ENCODE measurements at places on chromosomes 1 and 21.

GRCh38 chr1:119279456-119280381 is 88.9 kb upstream of the HAO2 start:
- no peak for DNase-seq

DNA sequence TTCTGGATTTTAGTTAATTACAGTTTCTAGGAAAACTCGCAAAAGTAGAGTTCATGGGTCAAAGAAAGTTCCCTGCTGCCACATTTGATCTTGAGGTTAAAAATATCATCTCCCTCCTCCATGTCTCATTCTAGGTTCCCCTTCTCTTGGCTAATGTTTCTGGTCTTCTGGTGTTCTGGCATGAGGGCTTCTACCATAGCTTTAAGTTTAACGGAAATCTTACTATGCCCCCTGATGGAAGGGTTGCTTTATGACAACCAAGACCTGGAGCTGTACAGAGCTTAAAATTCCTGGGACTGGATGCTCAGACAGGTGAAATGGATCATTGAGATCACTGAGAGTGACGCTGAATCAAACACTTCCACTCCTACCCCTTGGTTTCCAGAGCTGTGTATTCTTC is 1881.7 kb downstream of the MRPL39 start:
- no peak for DNase-seq

DNA sequence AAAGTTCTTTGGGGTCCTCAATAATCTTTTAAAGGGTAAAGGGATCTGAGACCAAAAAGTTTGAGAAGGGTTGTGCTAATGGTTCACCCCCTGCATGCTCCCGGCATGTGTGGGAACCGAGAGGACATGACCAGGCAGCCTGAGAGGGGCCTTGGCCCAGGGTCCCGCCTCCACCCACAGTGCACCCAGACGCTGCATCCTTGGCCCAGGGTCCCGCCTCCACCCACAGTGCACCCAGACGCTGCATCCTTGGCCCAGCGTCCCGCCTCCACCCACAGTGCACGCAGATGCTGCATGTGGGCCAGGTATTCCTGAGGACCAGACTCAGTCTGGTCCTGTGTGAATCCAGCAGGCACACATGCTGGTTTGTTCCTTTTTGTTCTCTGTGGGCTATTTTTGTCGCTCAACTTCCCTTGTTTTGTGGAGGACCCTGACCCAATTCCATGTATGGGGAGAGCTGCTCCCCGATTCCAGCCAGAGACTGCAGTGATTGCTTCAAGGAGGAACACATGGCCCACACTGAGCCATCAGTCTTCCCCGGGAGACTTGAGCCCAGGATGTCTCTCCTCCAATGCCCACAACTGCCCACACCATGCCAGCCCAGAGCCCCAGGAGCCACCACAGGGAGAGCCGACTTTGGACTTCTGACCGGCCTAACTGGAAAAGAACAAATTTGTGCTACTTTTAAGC is 3.5 kb downstream of the NPHP4 start:
- no peak for DNase-seq

GRCh38 chr1:11581445-11581991 is 72.7 kb downstream of the FBXO2 start:
- DNase-seq: no peak

GRCh38 chr1:87077959-87078639 is 163.7 kb downstream of the HS2ST1 start:
- DNase-seq: no peak

- no peak for DNase-seq
Observed at GRCh38 chr1:204697893-204698292, 12.4 kb upstream of the LRRN2 start.

- no peak for DNase-seq
Observed at GRCh38 chr1:31439276-31439675, 26.3 kb downstream of the SERINC2 start.

DNA sequence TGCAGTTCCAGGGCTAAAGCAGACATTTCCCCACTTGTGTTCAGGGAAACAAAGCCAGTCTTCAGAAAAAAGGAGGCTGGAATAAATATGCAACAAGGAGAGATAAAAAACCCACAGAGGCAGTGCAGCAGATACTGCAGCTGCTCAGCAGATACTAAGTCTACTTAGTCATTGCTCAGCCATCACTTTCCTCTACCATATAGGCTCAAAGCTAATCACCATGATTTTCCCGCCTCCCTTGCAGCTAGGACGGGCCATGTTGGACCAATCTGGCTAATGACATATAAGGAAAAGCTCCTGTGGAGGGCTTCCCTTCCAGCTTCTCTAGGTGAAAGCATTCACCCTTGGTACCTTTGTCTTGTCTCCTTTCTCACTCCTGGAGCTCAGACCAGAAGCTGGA is 10.0 kb upstream of the EFHD2 start:
- DNase-seq: no peak

DNA sequence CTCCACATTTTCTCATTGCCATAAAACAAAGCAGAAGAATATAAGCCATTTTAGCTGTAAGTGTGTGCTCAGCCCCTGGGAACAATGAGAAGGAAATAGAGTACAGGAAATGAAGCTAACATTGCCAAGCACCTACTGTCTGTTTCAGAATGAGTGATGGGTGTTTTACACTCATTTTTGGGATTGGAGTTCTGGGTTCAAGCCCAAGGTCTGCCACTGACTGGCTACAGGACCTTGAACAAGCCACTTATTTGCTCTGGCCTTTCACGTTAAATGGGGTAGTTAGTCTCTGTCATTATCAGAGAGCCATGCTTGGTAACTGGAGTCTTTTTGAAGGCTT is 80.7 kb upstream of the KAZN start:
- DNase-seq: no peak

DNA sequence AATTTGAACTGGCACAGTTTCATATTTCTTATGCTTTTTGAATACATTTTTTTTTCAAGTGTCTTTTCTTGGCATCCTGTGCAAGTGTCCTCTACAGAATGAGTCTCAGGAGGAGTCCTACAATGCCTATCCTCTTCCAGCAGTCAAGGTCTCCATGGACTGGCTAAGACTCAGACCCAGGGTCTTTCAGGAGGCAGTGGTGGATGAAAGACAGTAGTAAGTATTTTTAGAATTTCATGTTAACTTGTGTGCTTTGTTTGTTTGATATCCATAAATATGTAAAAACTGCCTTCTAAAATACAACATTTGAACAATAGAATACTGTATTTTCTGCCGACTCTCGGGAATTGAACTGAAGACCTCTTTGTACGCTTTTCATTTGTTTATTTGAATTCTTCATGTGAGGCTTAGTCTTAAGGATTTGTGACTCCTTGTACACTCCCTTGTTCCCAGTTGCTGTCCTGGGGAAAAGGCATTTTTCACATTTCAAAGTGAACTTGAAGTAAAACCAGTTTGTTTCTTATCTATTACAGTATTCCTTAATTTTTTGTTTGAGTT is 56.6 kb downstream of the NCF2 start:
- DNase-seq: no peak

- DNase-seq: peak; percentile 1
Observed at GRCh38 chr1:240691909-240692705, 80.2 kb upstream of the GREM2 start.

DNA sequence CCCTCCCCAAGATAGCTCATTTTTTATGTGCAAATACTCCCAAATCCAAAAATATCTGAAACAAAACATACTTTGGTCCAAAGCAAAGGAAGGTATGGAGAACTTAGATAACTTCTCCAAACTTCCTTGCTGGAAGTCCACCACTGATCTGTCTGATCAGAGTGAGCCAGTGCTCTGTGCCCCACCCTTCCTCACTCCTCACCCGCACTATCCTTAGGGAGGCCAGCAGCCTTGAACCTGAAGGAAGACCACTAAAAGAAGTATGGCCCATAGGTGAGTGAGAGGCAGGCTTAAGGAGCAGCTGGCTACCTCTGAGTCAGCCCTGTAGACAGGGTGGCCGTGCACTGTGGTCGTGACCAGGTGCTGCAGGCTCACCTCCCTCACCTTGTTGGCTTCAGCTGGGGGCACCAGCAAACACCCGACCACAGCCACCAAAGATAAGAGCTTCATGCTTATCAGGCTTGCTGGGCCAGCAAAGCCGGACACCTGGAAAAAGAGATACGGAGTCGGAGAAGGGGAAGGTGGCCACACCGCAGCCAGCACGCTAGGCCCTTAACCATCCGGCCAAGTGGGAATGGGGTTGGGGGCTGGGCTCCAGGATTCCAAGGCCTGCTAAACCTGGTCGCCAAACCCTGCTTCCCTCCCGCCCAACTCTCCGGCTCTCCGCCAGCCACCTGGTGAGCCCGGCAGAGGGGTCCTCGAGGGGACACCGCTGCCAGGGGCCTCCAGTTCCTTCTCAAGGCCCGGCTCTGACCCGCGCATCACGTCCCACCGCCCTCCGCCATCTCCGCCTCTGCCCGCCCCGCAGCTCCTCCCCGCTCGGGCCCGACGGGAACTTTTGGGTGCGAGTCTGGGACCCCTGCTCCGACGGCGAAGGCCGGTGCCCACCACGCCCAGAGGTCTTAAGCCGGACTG is 543 bp downstream of the TMEM9 start:
- no peak for DNase-seq

GRCh38 chr1:16464917-16465625 is 24.5 kb downstream of the NECAP2 start:
- no peak for DNase-seq

GRCh38 chr1:39683591-39684312 is 7.5 kb downstream of the HPCAL4 start:
- DNase-seq: peak; percentile 53

DNA sequence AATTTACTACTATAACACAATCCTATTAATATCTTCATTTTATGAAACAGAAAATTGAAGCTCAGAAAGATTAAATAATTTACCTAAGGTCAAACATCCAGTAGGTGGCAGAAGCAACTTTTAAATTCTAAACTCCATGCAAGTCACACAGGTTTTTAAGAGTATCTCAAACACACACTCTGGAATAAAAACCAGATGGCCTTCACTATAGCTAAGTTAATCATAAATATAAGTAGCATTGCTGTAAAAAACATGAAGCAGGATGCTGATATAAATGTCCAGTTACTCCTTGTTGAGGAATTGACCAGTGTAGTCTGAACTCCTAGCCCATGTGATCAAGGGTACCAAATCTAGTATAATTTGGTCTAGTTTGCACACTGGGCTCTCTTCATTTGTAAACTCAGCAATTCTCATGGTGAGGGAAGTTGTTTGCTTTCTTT is 9.4 kb upstream of the FMO3 start:
- DNase-seq: no peak

DNA sequence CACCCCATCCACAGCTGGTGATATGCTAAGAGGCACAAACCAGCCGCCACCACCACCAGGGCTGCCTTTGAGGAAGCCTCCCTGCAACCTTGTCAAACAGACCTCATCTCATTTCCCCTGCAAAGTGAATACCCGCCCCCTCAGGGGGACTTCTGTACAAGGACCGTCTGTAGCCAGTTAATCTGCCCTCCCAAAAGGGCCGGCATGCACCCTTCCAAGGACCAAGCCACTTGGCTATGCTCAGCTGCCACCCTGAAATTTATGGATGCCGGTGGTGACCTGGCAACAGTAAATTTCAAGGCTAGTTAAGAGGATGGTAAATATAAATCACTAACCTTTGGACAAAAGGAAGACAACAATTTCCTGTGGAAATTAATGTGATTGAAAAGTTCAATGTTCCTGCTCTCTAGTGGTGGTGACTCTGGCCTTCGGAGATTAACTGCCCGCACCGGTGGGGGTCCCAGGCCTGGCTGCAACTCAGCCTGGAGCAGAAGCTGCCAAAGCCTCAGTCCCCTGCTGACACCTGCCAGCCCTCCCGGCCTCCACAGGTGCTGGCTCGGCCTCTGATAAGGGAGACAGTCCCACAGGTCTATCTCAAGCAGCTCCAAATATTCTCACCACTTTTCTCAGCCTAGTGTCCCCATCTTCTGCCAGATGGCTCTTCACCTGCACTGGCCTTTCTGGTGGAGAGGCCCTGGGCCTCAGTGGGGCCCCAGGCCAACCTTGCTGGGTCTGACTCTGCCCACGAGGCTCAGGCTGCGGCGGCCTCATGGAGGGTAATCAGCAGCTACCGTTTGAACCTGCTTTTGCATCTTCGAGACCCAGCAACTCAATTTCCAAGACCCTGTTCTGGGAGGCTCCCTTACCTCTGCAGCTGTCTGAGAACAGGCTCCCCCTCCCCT is 12.2 kb downstream of the TMEM53 start:
- no peak for DNase-seq

DNA sequence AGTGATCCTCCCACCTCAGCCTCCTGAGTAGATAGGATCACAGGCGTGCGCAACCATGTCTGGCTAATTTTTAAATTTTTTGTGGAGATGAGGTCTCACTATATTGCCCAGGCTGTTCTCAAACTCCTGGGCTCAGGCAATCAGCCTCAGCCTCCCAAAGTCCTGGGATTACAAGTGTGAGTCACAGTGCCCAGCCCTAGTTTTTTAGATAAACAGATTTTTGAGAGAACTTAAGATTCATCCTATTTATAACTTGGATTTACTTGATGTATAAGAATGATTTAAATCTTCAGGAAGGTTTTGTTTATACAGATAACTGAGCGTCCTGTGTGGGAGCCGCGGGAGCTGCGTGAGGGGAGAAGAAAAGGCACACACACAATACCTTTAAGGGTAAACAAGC is 26.2 kb downstream of the HEYL start:
- no peak for DNase-seq

GRCh38 chr1:73813716-73814115 is 384.3 kb downstream of the LRRIQ3 start:
- DNase-seq: no peak

- no peak for DNase-seq
Observed at GRCh38 chr1:28592321-28593071, 431 bp downstream of the RAB42 start.

- no peak for DNase-seq
Observed at GRCh38 chr1:112981426-112981825, 25.4 kb upstream of the SLC16A1 start.

- DNase-seq: no peak
Observed at GRCh38 chr1:244749230-244750016, 86.0 kb upstream of the COX20 start.

GRCh38 chr21:42118901-42119300 is 47.8 kb downstream of the UMODL1 start:
- no peak for DNase-seq

DNA sequence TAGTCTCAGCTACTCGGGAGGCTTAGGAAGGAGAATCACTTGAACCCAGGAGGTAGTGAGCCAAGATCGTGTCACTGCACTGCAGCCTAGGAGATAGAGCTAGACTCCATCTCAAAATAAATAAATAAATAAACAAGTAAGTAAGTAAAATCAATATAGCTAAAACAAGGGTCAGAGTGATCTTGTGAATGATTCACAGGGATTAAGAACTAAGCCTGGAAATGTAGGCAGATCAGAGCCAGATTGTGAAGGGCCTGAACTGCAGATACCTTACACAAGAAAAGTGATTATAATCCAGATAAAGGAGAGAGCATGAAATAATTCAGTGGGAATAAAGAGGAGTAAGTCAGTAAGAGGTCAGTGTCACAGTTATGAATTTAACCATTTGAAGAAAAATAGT is 41.5 kb downstream of the COP1 start:
- no peak for DNase-seq

Data from activated CD4-positive, alpha-beta T cell treated with anti-CD3 and anti-CD28 coated beads, Interleukin-2, amount 50 U/mL, for 4 hours (primary cell).